Skin of body (tissue), 3 donors: ENCODE measurements at places on chromosomes 12 and 14. TPM values are rescaled to one million over a fixed set of nuclear protein-coding genes. Genes with fewer than 3 reads are reported as not detected.

The SLC25A47 gene
- total RNA-seq, result not detected

The ALDH1L2 gene
- 21.9 TPM for total RNA-seq

The SGPP1 gene
- total RNA-seq, result 18.1 TPM

The SLC5A8 gene
- total RNA-seq, result 1.7 TPM

The OTUB2 gene
- total RNA-seq, result 2.9 TPM

The METTL17 gene
- 34.0 TPM for total RNA-seq

The NEUROD4 gene
- total RNA-seq, result not detected

The EIF2S3B gene
- total RNA-seq, result 0.99 TPM

The MMP17 gene
- 8.5 TPM for total RNA-seq

DNA sequence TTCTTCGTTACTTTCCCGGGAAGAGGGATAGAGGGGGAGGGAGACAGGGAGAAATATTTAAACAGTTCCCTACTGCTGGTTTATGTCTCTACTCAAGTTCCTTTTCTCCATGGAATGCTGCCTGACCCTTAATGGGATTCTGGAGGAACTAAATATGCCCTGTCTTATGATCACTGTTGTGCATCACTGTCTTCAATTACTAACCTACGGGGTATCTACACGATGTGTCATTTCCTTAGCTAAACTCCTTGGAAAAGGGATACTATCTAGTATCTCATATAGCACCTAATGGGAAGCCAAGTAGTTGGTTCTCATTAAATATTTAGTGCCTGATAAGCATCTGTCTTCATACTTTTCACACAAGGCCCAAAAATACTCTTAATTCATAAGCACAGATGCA lies 37.5 kb upstream of the FBLN5 start:
- DNase-seq, result no peak

- no peak for DNase-seq
Observed at GRCh38 chr12:1639538-1639937, 10.5 kb downstream of the WNT5B start.

DNA sequence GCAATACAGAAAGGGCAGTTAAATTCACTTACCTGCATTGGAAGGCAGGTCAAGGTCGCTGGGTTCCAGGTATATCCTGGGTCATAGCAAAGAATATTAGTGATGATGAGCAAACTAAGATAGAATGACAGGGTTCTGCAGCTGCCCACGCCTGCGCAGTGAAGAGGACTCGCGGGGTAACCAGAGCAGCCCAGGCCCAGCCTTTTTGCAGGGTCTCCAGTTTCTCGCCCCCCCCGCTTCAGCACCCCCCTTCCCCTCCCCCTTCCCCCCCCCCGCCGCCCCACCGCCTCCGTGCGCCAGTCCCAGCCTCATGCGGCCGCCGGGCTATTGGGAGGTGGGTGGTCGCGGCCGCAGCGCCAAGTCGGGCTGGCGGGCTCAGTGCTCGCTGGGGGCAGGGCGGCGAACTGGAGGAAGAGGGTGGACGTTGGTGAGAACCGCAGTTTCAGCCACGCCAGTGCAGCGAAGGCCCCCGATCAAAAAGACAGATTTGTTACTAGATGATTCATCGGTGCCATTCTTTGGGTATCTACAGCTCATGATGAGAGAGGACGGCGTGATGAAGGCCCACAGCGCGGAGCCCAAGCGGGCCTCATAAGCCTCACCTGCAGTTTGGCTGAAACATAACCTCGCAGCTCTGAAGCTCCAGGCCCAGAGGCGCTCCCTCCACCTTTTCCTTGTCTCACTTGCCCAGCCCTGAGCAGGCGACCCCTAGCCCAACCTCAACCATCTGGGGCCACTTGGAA lies 20.2 kb downstream of the SLC2A3 start:
- no peak for DNase-seq

DNA sequence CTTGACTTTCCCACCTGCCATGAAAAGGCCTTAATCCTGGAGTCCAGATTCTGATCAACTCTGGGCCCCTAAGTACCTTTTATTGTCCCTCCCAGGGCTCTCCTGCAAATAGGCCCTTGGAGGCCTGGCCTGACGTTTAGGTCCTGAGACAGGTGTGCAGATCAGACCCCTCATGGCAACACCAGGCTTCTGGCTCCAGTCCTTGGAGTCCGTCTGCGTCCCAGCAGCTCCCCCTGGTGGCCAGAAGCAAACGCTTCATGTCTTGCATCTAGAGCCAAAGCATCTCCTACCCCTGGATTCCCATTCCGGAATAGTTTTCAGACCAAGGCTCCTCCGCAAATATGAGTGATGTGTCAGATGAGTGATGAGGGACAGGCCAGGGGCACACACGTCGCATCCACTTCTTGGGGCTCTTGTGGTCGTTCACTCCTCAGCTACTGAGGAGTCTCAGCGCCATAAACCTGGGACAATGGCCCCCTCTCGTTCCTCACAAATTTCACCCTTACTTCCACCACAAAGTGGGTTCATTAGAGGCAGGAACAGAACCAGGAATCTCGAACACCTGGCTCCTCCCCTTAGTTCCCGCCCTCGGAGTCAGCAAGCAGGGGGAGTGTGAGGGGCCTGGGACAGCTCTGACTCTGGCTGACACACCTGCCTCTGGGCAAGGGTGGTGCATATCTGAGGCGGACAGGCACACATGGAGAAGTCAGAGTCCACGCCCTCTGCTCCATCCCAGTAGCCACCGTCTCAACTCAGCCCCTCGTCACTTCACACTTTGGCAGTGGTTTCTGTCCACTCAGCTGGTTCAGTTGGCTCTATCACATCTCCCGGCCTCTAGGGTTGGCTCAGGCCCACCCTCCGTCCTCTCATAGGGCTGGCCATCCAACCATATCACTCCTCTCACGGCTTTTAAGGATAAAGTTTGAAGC lies 77.9 kb upstream of the PWP1 start:
- DNase-seq, result peak; percentile 55

GRCh38 chr14:59278111-59278510 lies 89.6 kb downstream of the DAAM1 start:
- no peak for DNase-seq

- no peak for DNase-seq
Observed at GRCh38 chr12:108345716-108346633, 6.9 kb upstream of the CMKLR1 start.

GRCh38 chr12:122894193-122895121 lies 1.5 kb downstream of the VPS37B start:
- no peak for DNase-seq

DNA sequence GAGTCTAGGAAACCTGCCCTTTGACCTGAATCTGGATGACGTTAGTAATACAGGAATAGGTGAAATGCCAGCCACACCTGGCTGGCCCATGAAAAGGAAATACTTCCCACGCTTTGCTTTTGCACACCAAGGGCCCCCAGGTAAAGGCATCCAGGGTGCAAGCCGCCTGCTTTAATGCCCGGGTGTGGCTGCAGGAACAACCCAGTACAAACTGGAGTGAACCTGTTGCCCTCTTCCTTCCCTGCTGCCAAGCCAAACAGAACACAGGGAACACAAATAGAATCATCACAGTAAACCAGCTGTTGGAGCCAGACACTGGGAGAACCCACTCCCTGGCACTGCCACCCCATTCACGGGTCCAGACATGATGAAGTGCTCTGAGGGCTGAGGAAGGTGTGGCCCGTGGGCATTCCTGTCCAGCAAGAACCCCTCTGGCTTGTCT lies 24.2 kb upstream of the FOS start:
- no peak for DNase-seq

DNA sequence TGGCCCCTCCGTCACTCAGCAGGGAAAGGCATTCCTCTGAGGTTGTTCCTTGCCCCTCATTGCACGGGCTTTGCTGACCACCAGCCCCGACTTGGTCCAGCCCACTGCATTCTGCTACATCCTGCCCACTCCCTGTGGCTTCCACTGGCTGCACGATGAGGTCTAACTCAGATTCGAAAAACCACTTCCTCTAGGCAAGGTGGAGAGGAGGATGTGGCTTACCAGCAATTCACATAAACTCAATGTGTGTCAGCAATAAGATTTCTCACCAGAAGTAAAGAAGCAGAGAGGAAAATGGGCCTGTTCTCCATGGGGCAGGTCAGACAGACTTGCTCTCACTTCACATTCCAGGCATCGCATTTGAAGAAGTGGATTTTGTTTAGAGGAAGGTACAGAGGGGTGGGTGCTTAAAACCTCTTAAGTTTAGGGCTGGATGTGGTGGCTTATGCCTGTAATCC lies 14.7 kb downstream of the GPR68 start:
- DNase-seq, result no peak

DNA sequence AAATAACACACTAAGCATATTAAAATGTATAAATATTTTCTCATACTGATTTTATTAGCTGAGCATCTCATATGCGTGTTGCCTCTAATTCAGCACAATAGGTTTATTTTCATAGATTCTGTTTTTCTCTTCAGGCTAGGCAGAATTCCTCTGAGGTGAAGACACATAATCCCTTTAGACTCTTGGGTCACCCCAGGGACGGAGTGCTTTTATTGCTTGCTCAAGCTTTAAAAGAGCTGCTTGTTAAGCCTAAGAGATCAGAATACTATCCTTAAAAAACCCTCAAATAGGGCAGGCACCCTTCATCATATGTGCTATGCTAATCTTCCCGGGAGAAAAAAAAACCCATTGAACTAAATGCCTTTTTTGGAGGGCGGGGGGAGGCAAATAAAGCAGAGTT lies 390.1 kb downstream of the KCNH5 start:
- DNase-seq, result no peak

GRCh38 chr12:105406497-105406896 lies 76.0 kb downstream of the C12orf75 start:
- no peak for DNase-seq

DNA sequence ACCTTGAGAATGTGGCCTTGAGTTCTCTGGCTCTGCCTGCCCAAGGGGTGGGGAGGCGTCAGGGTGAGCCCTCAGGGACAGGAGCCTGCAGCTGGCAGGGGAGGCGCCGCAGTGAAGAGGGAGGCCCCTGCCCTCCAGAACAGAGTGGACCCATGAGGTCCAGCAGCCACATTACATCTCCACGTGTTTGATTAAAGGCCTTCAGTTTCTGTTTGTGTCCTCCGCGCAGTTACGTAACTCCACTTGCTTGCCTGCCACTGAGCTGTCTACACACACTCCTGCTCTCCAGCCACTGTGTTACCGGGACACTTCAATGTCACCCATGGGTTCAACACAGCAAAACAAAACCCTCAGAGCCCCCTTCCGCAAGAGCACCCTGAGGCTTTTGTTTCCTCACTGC lies 70.4 kb downstream of the CHGA start:
- no peak for DNase-seq

- no peak for DNase-seq
Observed at GRCh38 chr12:2960996-2961616, 1.9 kb downstream of the TEAD4 start.

- DNase-seq, result no peak
Observed at GRCh38 chr14:104154246-104154645, 15.9 kb downstream of the KIF26A start.

- DNase-seq, result no peak
Observed at GRCh38 chr12:3559601-3560294, 68.7 kb downstream of the PRMT8 start.

- DNase-seq, result no peak
Observed at GRCh38 chr12:96502477-96502876, 13.1 kb downstream of the CFAP54 start.

DNA sequence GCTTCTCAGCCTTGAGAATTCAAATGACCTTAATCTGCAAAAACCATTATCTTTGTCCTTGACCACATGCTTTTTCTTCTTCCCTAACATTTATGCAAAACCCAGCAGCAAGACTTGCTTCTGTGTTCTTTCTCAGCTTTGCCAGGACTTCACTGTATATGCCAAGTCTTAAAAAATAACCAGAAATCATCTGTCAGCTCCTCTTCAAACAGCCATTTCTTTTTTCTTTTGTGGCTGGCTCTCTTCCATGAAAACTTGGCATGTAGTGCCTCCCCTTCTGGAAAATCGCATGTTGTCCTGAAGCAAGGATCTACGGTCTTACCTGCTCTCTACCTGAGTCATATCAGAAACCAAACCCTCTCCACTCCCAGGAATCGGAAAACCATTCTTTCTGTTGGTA lies 364.9 kb downstream of the RPS29 start:
- DNase-seq, result no peak

DNA sequence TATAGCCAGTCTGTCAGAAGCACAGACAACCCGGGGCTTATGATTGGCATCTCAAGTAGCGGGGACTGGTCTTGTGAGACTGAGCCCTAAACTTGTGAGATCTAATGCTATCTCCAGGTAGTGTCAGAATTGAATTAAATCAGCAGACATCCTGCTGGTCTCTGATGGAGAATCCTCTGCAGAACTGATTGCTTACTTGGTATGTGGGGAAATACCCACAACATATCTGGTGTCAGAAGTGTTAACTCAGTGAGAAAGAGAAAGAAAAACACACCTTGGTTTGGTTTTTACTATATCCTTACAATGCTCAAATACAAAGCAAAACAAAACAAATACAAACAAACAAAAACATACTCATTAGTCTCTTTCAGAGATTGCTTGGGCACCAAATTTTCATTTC lies 10.0 kb downstream of the SEL1L start:
- no peak for DNase-seq

DNA sequence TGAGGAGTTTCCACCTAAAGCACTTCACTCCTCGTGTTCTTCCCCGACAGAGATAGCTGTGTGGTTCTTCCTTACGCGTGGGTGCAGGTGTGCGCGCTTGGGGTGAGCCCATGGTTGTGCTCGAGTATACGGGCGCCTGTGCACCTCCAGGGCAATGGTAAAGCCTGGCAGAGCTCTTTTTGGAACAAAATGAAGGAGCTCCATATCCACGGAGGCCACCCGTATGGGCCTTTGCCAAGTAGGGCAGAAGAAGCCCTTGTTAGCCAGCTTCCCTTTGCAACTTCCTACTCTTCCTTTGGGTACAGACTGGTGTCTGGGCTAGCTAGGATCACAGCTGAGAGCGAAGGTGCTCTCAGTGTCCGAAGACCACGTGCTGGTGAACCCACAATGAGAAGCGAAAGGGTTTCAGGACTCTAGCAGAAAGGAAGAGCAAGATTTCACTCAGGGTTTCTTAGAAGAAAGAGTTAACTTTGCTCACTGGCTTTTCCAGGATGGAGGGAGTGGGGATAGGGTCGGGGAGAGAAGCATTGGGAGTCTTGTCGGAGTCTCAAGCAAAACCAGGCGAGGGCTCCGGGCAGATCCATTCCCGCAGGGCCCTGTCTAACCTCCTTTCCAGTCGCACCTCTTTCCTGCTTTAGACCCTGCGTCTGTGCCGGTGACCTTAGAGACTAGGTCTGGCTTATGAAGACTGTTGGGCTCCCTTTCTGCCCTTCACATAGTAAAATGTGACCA lies 960 bp upstream of the LRFN5 start:
- DNase-seq, result peak; percentile 63

- DNase-seq, result no peak
Observed at GRCh38 chr12:95066091-95066855, 7.1 kb downstream of the NR2C1 start.

DNA sequence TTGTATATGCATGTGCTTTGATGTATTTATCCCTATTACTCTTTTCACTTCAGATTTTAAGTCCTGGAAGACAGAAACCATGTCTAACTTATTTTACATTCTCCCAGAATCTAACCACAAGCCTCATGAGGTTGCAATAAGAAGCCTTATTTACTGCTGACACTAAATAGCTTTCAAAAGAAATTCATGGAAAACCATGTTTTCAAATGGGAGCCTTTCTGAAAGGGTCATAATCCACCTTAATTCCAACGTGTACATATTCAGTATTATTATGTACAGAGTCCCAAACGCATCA lies 34.4 kb downstream of the CORO1C start:
- no peak for DNase-seq

GRCh38 chr14:102323102-102323501 lies 3.6 kb downstream of the ZNF839 start:
- peak; percentile 25 for DNase-seq
